ENCODE measurements at places on chromosomes 1 and 21. TPM values are rescaled to one million over a fixed set of nuclear protein-coding genes. Genes with fewer than 3 reads are reported as not detected.

GRCh38 chr1:35326246-35326866 is 57.8 kb downstream of the ZMYM4 start:
- no peak for DNase-seq

- no peak for DNase-seq
These were observed 35.7 kb upstream of the RCC1 start for GRCh38 chr1:28470146-28470545.

DNA sequence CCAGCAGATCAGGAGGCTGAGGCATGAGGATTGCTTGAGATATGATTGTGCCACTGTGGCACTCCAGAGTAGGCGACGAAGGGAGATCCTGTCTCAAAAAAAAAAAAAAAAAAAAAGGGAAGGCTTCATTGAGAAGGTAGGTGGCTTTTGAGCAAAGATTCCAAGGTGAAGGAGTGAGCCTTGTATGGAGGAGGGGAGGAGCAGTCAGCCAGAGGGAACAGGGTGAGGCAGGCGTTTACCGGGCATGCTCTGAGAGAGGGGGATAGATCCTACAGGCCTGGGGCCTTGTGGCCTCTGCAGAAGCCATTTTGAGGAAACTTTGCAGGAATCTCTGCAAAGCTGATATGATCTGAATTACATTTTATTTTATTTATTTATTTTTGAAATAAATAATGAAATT is 5.1 kb upstream of the HDAC1 start:
- DNase-seq: no peak

- DNase-seq: no peak
These were observed 250.9 kb upstream of the DAB1 start for GRCh38 chr1:57674801-57675200.

- DNase-seq: no peak
These were observed 3.4 kb downstream of the CACHD1 start for GRCh38 chr1:64473367-64473766.

The OLIG2 gene
- total RNA-seq: 5.4 TPM

The CBR3 gene
- total RNA-seq: 2.1 TPM

The SLC9C2 gene
- total RNA-seq: not detected

The C8A gene
- total RNA-seq: not detected

The MROH9 gene
- not detected for total RNA-seq

The VCAM1 gene
- total RNA-seq: 8.7 TPM
